ENCODE measurements at places on chromosomes 7 and 10.
A peak's percentile ranks its signal among the peaks of the same experiment; 100 is the strongest.

DNA sequence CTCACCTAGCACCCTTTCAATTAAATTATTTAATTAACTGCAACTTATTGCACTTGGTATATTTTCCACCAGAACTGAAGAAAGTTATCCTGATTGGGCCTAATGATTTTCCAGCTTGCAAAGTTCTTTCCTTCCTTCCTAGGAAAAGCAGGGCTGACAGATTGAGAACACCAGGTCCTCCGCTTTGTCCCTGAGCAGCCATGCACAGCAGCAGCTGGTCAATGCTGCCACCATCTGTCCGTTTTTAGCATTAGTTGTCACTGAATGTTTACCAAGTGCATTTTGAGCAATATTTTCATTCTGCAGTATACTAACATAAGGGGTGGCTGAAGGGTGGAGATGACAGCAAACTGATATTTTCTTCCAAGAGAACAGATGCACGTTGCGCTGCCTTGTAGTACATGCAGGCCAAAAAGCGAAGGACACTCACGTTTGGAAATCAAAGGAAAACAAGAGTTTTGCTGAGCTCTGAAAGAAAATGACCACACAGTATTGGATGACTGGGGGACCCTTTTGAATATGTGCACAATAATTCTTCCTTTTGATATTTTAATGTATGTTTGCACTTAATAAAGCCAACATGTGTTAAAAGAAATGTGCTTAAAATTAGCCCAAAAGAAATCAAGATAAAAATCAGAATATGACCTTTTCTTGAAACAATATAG, 248.8 kb upstream of the PTN start:
- peak; percentile 74 for DNase-seq

GRCh38 chr7:128961030-128961659, 23.4 kb downstream of the IRF5 start:
- DNase-seq = no peak

GRCh38 chr10:5485948-5486852, 13.2 kb downstream of the CALML5 start:
- no peak for DNase-seq

DNA sequence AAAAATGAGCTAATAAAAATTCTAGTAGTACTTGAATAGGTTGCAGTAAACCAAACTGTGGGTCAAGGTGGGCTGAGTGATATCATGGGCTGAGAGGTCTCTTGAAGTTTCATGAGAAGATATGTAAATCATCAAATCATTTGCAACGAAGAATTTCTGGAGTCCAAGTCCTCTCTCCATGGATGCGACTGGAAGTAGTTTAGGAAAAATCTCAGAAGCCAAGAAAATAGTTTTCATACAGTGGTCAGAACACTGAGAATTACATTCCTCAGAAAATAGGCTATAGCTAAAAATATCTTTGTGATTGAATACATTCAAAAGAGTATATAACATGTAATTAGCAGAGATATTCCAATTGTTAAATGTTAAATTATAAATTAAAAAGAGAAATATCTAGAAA, 3.6 kb upstream of the IFIT1 start:
- DNase-seq = no peak
